Activated CD8-positive, alpha-beta memory T cell treated with anti-CD3 and anti-CD28 coated beads for 1 hour (primary cell): ENCODE measurements at places on chromosomes 1 and 21.

GRCh38 chr21:17513214-17514123, 626 bp downstream of the CXADR start:
- DNase-seq, result no peak

DNA sequence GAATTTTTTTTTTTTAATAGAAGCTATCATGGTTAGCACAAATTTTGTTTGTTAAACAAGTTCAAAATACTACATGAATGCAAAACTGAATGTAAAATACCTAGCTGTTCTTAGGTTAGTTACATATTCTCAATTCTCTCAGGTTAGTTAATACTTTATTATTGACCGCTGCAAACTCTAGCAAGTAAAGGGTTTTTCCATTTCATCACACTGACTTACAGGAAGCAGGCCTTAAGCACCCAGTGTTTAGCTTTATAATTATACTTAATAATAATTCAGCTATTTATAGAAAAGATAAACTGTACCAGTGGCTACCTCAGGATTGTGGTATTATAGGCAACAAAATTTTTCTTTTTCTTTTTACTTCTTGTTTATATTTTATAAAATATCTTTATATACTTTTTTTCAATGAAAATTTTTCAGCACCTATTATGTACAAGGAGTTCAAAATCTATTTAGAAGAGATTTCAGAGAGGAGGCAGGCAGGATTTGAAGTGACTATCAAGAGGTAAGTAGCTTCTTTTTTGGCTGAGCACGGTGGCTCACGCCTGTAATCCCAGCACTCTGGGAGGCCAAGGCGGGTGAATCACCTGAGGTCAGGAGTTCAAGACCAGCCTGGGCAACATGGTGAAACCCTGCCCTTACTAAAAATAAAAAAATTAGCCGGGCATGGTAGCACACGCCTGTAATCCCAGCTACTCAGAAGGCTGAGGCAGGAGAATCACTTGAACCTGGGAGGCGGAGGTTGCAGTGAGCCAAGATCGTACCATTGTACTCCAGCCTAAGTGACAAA, 17.9 kb downstream of the PLPP3 start:
- DNase-seq, result no peak

- DNase-seq, result no peak
Observed at GRCh38 chr1:38740487-38740886, 119.1 kb downstream of the RRAGC start.

DNA sequence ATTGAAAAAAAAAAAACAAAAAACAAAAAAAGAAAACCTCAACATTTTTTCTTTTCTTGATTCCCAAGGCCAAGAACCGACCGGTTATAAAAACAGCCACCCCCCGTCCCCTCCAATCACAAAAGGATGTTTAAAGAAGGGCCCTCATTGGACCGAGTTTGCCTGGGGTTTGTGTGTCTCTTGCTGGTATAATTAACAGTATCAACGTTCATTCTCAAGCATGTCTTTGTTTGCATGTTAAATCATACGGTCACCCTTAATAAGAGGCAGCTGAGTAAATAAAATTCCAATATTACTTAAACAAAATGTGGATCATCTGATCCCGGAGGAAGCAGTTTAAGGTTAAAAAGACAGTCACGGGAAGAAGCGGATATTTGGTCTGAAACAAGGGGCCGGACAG, 201.1 kb downstream of the PRDM2 start:
- no peak for DNase-seq

GRCh38 chr1:31936278-31936980, 1.7 kb downstream of the PTP4A2 start:
- no peak for DNase-seq

DNA sequence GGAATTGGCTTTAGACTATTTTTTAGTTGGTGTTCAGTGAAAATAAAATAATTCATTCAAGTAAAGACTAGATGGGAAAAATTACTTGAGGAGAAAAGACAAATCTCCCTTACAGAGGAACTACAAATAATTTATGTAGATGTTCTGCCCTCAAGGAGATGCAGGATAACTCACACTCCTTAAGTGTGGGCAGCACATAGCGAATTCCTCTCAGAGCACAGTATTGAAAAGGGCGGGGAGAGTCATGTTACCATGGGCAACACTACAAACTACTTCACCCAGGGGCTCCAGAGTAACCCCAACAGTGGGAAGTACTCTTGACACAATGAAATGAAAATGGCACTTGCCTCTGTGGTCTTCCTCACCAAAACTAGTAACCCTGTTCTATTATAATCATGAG, 20.6 kb upstream of the LAMC2 start:
- no peak for DNase-seq

- no peak for DNase-seq
Observed at GRCh38 chr21:20611008-20611407, 387.2 kb upstream of the NCAM2 start.

GRCh38 chr21:45825219-45825618, 156.4 kb upstream of the COL6A1 start:
- DNase-seq, result no peak

GRCh38 chr1:112054510-112054909, 65.0 kb upstream of the KCND3 start:
- no peak for DNase-seq

GRCh38 chr1:18157968-18158367, 50.4 kb downstream of the IGSF21 start:
- DNase-seq, result no peak

- no peak for DNase-seq
Observed at GRCh38 chr1:172203135-172203823, 217.2 kb upstream of the C1orf105 start.

DNA sequence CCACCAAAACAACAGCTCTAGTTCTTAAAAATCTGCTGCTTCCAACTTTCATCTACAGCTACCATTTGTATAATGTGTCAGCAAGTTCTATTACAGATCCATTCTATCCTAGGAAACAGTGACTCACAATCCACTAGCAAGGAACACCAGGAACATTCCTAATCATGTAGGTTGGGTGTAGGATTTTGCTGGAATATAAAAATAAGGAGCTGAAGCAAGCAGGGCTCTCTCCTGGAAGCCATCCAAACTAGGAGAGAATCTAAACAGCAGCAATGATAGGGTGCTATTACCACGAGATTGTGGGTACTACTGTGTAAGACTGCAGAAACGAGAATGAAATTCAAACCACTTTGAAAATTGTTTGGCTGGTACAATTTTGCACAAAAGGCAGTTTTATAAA, 135.0 kb downstream of the PTPN14 start:
- DNase-seq, result no peak

GRCh38 chr1:117467336-117467735, 100.1 kb downstream of the MAN1A2 start:
- DNase-seq, result no peak

DNA sequence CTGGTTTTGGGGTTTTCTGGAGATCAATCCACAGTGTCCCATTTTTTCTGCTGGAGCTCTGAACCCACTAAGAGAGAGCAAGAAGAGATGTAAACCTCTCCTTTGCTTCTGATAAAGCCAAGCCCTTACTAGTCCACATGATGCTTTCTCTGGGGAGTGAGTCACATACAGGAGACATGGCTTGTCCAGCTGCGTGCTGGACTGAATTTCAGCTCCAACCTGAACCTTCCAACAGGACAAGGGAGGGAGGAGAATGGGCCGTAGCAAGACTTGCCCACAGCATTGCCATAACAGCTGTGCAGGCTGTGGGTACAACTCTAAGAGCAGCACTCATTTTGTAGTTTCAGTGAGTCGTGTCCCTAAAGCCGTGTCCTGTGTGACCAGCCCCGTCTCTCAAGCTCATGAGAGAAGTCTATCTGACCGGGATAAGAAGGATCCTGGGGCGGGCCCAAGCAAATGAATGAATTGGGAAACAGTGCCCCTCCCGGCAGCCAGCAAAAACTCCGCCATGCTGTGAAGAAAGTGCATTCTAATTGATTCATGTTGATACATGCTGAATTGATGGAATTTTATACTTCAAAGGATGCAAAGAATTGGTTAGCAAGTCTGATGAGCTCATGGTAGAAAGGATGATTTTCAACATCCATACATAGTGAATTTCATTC, 195.2 kb downstream of the GABPA start:
- DNase-seq, result no peak
